ENCODE measurements at places on chromosomes 7 and 10. TPM values are rescaled to one million over a fixed set of nuclear protein-coding genes. Genes with fewer than 3 reads are reported as not detected.

DNA sequence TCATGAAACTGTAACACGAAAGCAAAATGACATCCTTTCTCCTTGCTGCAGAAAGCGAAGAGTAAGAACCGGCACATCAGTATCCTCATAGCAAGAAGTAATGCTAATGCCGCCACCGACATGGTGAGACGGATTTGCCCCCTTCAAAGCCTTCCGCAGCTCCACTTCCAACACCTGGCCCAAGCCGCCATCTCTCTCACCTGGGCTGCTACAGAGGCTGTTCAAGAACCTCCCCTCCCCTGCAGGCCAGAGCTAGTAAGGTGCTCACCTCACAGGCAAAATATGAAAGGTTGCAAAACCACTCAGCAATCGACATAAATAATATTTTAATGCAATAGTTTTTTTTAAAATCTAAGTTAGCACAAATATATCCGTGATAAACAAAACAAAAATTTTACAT lies 123.9 kb upstream of the FRMD4A start:
- no peaks in the 10 kb centered on the region for H3K27me3 ChIP-seq
- no peak overlapping the region for H3K4me3 ChIP-seq
- no peak for DNase-seq
- H3K4me1 ChIP-seq, result no peaks in the 10 kb centered on the region

GRCh38 chr7:46630031-46630430 lies 709.0 kb upstream of the IGFBP3 start:
- H3K27me3 ChIP-seq, result no peaks in the 10 kb centered on the region
- no peaks in the 10 kb centered on the region for H3K4me1 ChIP-seq
- H3K36me3 ChIP-seq, result no peaks in the 10 kb centered on the region

- H3K27me3 ChIP-seq, result no peaks in the 10 kb centered on the region
- no peak for DNase-seq
- no peak overlapping the region for H3K4me3 ChIP-seq
- H3K27ac ChIP-seq, result no peak overlapping the region
- no peaks in the 10 kb centered on the region for H3K4me1 ChIP-seq
- H3K36me3 ChIP-seq, result no peaks in the 10 kb centered on the region
These were observed 49.0 kb upstream of the PODXL start for GRCh38 chr7:131605280-131605878.

DNA sequence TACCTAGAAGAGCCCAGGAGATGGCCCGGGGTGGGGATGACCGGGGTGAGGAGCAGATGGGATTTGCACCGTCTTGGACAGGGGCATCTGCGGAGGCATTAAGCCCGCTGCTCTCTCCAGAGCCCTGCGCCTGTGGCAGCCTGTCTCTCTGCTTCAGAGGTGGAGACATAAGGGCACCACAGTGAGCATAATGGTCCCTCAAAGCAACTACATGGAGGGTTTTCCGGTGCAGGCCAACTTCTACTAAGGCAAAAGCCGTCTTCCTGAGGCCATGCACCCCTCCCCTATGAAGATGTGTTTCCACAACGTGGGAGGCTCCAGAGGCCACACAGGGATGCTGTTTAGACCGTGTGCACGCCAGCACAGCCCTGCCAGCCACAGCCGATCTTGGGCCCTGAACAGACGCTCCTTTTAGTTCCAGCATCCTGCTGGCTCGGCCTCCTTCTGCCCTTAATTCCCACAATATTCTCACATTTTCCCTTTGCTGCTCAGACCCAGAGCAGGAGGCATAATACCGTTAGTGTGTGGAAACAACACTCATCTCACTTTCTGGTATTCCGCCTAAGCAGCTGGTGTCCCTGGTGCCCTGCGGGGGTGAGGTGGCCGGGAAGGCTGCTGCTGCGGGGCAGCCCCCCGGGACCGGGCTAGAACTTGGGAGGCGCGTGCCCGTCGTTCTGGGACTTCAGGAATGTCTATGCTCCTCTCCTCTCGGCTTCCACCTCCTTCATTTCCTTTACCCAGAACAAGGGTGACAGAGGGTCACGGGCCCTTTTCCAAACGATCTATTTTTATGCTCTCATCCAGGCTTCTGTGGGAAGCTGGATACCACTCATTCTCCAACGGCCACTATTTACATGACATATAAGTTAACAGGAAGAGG lies 266.9 kb downstream of the TNS3 start:
- H3K27me3 ChIP-seq, result no peaks in the 10 kb centered on the region
- H3K27ac ChIP-seq, result peak overlapping the region; percentile 31
- H3K4me1 ChIP-seq, result peaks cover 31% of the 10 kb centered on the region
- no peak for DNase-seq
- H3K36me3 ChIP-seq, result peaks cover 13% of the 10 kb centered on the region

DNA sequence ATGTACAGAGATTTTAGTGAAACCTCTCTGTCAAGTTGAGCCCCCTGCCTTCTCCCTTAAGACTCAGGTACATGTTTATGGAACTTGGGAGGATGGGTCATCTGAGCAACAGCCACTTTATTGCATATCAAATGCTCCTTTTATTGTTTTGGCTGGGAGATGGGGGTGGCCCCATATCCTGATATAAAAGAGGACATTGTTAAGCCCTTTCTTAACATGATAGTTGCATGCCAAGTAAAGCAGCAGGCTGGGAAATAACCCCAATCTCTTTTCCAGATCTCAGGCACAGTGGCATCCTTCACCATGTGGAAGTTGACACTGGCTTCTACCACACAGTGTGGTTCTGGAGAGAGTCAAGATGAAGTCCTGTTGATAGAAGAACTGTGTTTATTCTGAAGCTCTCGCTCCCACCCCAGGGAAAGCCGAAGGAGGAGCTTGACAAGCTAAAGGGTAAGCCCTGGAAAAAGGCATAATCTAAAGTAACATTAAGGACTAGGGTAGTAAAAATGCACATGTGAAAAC lies 746.7 kb downstream of the SUGCT start:
- DNase-seq, result no peak
- no peaks in the 10 kb centered on the region for H3K4me1 ChIP-seq
- no peaks in the 10 kb centered on the region for H3K36me3 ChIP-seq
- no peaks in the 10 kb centered on the region for H3K27me3 ChIP-seq
- H3K27ac ChIP-seq, result no peak overlapping the region

DNA sequence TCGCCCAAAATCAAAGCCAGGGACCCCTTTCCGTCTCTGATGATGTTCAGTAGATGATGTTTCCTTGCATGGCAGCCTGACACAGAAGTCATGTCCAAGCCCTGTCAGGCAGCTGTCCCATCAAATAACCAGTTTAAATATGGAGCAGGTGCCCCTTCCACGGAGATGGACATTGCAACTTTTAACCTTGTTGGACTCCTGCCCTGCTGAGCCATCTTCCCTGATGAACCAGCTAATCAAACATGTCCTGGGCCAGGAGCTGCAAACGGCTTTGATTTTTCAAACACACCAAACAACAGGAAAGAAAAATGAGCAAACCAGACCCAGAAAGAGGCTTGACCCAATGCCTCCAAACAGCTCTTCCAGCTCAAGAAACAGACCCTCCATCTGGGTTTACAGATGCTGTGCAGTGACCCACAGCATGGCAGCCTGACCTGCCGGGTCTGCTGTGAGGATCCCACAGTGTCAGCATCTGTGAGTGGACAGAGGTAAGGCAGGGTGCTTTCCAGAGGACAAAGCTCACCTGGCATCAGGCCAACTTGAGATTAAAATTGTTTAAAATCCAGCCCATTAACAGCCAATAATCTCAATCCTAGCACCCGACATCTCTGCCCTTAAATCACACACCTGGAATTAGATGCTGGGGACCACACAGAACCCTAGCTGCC lies 372.6 kb downstream of the GRID1 start:
- no peak for DNase-seq
- no peaks in the 10 kb centered on the region for H3K27me3 ChIP-seq
- H3K36me3 ChIP-seq, result no peaks in the 10 kb centered on the region
- no peak overlapping the region for H3K4me3 ChIP-seq
- H3K4me1 ChIP-seq, result no peaks in the 10 kb centered on the region

DNA sequence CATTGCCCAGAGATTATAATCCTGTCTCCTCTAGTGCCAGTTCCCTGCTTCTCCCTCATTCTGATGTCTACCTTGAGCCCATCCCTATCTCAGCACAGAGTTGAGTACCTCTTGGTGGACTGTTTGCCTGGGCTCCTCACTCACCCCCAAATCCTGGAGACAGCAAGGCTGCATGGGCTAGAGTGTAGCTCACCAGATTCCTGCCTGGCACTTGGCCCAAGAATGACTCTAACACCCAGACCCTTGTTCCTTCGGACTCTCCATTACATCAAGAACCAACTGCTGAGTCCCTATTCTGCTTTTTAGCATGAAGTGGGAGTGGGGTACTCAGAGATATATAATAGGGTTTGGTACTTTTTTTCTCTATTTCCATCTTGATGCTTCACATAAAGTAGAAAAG lies 22.1 kb downstream of the FAM13C start:
- peaks cover 7% of the 10 kb centered on the region for H3K4me1 ChIP-seq
- no peak for DNase-seq
- H3K27me3 ChIP-seq, result no peaks in the 10 kb centered on the region
- no peak overlapping the region for H3K27ac ChIP-seq

DNA sequence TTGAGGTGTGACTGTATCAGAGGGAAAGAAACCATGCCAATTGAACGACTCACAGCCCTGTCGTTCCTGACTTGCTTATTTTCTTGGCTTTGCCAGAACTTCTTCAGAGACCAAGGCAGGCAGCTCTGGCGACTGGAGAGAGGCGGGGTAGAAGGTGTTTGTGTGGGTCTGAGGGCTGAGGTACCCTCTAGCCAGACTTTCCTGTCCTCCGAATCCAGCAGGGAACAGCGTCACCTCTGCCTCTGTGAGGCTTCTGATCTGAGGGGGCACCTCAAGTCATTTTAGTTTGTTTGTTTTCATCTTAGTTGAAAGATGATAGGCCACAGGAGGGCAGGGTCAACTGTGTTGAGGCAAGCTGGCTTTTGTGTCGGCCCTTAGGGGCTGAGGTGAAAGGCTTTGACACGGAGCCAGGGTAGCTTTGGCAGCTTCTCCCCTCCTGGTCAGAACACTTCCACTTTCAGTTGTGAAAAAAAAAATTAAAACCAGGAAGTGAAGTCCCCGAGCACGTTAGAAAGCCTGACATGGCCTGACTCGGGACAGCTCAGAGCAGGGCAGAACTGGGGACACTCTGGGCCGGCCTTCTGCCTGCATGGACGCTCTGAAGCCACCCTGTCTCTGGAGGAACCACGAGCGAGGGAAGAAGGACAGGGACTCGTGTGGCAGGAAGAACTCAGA lies 1.9 kb downstream of the ACSL5 start:
- H3K27ac ChIP-seq, result peak overlapping the region; percentile 92
- no peaks in the 10 kb centered on the region for H3K36me3 ChIP-seq
- peaks cover 32% of the 10 kb centered on the region for H3K4me1 ChIP-seq

DNA sequence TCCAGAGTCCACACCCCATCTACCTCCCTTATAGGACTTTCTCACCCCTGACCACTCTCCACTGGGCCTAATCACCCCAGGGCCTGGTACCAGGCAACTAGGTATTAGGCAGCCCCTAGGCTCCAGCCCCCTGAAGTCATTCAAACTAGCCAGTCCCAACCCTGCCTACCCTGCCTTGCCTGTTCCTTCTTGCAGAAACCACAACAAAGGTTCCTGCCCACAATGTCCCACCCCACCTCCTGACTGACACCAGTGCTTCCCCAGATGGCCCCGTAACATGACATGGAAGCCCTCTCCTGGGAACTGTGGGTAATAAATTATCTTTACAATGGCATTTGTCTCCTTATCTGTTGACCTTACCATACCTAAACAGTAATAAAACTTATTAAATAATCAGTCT lies 100.6 kb upstream of the PDE1C start:
- H3K4me3 ChIP-seq, result no peak overlapping the region
- no peaks in the 10 kb centered on the region for H3K36me3 ChIP-seq
- no peaks in the 10 kb centered on the region for H3K4me1 ChIP-seq
- H3K27ac ChIP-seq, result no peak overlapping the region
- no peaks in the 10 kb centered on the region for H3K27me3 ChIP-seq
- DNase-seq, result no peak

DNA sequence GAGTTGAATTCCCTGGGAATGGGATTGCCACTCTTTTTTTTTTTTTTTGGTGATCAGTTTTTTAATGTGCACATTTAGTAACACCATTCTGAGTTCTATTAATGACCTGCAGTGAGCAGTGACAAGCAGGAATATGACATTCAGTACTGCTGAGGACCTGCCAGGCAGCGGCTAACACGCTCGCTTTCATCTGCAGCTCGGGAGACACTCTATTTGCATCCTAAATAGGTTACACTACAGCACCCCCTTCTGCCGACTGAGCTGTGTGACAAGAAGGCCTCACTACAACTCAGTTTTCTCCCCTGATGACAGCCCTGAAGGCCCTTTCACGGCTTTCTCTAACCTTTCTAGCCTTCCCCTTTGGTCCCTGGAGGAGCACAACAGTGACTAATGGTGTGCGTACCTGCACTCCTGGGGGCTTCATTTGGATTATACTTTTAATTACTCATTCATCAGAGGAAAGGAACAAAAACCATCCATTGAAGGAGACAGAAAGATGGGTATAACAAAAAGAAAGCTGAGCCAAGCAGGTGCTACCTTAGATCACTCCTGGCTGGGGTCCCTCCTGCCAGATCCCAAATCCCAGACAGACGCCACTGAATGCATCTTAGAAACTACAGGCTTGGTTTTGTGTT lies 872.4 kb downstream of the LRMDA start:
- no peak overlapping the region for H3K27ac ChIP-seq
- no peaks in the 10 kb centered on the region for H3K27me3 ChIP-seq
- peaks cover 10% of the 10 kb centered on the region for H3K4me1 ChIP-seq
- H3K36me3 ChIP-seq, result no peaks in the 10 kb centered on the region

GRCh38 chr10:6136215-6137201 lies 47.7 kb downstream of the RBM17 start:
- no peak overlapping the region for H3K4me3 ChIP-seq
- H3K36me3 ChIP-seq, result no peaks in the 10 kb centered on the region
- no peak for DNase-seq
- peaks cover 8% of the 10 kb centered on the region for H3K27me3 ChIP-seq
- H3K4me1 ChIP-seq, result peaks cover 8% of the 10 kb centered on the region

- H3K27me3 ChIP-seq, result no peaks in the 10 kb centered on the region
- no peak for DNase-seq
- H3K4me1 ChIP-seq, result peaks cover 94% of the 10 kb centered on the region
- no peak overlapping the region for H3K4me3 ChIP-seq
- H3K36me3 ChIP-seq, result no peaks in the 10 kb centered on the region
- peak overlapping the region; percentile 77 for H3K27ac ChIP-seq
These were observed 88.6 kb downstream of the RNF216 start for GRCh38 chr7:5692845-5693278.

DNA sequence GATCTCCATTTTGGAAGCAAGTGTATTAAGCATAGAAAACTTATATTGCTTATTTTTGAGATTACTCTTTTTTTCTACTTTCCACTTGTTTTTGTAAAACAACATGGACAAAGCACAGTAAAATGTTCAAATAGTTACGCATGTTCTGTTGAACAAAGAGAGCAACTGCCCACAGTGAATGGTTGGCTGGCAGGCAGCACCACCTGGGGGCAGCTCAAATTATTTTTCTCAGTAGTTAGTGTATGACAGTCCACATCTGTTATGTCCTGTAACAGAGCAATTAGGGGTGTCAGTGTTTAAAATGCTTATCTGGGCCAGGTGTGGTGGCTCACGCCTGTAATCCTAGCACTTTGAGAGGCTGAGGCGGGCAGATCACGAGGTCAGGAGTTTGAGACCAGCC lies 46.1 kb upstream of the CACUL1 start:
- H3K27me3 ChIP-seq, result no peaks in the 10 kb centered on the region
- DNase-seq, result peak; percentile 58
- no peak overlapping the region for H3K27ac ChIP-seq
- no peaks in the 10 kb centered on the region for H3K36me3 ChIP-seq
- no peak overlapping the region for H3K4me3 ChIP-seq

Gene CCDC136
- total RNA-seq, result 3.1 TPM

Gene C10orf90
- total RNA-seq, result not detected
